Frontal cortex (tissue), 4 donors: ENCODE measurements at places on chromosomes 4 and X. TPM values are rescaled to one million over a fixed set of nuclear protein-coding genes. Genes with fewer than 3 reads are reported as not detected.

DNA sequence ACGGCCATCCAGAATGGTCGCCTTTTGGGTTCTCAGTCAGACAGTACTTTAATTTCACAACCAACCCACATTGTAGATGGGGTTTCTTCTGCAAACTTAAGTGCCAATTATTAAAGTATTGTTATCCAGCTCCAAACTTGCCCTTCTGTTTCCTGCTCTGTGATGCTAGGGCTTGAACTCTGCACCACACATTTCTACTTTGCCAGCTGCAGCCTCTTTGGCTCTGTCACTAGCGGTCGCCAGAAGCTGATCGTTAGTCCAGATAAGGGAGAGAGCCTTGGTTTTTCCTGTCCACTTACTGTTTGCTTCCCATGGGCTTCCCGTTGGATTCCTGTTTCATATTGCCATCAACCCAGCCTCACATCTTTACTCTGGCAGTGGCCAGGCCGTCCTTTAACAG lies 196.6 kb downstream of the ASB9 start:
- DNase-seq, result no peak

DNA sequence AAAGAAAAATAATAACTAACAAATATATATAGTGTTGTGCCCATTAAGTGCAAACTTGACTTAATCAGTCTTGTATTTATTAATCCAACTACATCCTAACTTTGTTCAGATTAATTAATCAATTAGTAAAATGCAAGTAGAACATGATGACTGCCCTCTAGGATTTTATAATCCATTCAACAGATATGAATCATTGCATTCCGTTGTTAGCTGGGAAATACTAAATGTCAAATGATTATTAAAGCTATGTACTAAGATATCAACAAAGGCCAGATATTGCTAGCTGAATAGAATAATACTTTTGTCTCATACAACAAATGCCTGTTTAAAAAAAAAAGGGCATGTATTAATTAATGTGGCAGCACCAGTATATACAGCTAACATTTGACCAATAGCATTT lies 1366.3 kb downstream of the STIM2 start:
- no peak for DNase-seq

DNA sequence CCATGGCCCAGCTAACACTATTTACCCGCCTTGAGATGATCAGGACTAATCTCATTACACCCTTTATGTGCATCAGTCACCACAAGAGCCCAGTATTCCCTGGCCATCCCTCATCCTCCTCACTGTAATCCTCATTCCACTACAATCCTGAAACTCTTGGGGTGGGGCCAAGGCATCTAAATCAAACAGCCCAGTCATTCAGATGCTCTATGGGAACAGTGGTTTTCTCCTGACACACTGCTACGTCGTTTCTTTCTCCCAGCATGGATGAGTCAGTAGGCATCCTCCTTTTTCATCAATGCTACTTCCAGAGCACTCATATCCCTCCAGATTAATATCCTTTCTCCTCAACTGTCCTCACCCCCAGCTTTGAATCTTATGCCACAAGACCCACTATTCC lies 5.6 kb downstream of the SDAD1 start:
- DNase-seq, result no peak

GRCh38 chr4:14023036-14023435 lies 395.5 kb upstream of the BOD1L1 start:
- DNase-seq, result no peak

GRCh38 chr4:25972984-25973745 lies 59.1 kb downstream of the SMIM20 start:
- DNase-seq, result no peak

Gene CENPI
- total RNA-seq, result 7.7 TPM

Gene TMEM129
- total RNA-seq, result 13.5 TPM

Gene MGARP
- total RNA-seq, result 0.82 TPM

Gene SSX4B
- total RNA-seq, result not detected
